SK-N-MC (cell line): ENCODE measurements at places on chromosomes 4 and X.

DNA sequence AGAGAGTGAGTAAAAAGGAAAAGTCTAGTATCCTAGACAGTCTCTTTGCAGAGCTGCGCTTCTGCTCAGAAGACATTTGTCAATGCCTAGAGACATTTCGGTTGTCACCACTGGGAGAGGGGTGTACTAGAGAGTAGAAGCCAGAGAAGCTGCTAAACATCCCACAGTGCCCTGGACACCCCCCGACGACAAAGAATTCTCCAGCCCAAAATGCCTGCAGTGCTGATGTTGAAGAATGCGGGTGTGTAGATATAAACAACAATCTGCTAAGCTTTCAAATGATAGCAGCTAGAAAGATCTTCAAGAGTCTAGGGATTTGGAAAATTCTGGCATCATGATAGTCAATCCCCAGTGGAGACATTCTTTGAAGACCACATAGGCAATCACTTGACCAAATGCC is 90.1 kb downstream of the PALLD start:
- DNase-seq: no peak

GRCh38 chr4:169397762-169398161 is 127.0 kb upstream of the SH3RF1 start:
- peak; percentile 90 for DNase-seq

GRCh38 chrX:110851780-110852179 is 56.2 kb upstream of the CHRDL1 start:
- DNase-seq: no peak

GRCh38 chrX:154398668-154399526 is 720 bp downstream of the RPL10 start:
- DNase-seq: peak; percentile 48

DNA sequence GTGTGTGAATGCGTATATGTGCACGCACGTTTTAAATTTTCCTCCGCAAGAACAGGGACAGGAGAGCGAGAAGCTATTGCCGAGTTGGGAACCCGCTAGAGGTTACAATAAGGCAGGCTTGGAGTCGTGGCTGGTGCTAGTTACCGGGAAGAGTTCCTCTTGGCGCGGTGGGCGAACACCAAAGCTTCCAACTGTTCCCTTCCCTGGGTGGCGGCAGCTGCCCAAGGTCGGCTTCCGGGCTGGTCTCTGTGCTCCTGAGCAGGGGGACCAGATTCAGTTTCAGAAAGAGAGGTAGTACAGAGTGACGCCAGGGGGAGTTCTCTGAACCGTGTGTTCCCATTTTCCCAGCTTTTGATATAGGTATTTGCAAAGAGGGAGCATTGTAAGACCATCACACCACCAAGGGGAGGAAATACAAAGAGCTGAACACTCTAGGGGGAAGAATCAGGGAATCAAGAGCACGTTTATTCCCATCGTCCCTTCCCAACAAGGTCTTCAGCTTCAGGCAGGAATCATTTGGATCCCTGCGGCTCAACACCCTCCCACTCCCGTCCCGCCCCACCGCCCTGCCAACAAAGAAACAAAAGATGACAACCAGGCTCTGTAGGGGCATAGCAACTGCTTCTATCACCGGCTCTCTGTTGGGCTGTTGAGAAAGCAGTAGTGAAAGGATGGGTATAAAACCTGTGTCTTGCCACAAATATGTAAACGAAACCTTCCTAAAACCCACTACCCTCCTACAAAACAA is 113.6 kb upstream of the TEX13C start:
- DNase-seq: no peak

- DNase-seq: no peak
Observed at GRCh38 chr4:76753814-76754213, 144.1 kb downstream of the SOWAHB start.

DNA sequence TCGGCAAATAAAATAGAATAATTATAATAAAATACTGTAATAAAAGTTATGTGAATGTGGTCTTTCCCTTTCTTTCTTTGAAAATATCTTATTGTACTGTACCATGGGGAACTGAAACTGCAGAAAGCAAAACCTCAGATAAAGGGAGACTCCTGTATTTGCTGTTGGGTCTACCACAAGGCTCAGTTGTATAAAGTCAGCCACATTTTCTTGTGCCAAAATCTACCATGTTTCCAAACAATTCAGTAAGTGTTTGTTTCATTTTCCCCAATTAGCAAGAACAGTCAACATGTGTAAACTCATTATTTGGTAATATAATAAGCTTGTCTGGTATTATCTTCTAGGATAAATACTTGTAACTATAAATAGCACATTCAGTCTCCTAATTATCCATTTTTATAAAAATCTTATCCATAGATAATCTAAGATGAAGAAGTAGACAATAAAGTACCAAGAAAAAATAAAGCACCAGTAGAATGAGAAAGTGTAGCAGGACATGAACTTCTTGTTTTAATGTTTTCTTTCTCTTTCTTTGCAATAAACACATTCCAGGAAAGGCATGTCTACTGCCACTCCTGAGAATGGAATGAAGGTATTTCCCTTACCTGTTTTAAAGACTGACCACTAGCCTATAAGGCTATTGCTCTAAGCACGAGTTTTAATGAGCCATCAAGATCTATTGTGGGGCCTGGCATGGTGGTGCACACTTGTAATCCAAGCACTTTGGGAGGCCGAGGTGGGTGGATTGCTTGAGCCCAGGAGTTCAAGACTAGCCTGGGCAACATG is 15.0 kb upstream of the OTUD4 start:
- DNase-seq: no peak

DNA sequence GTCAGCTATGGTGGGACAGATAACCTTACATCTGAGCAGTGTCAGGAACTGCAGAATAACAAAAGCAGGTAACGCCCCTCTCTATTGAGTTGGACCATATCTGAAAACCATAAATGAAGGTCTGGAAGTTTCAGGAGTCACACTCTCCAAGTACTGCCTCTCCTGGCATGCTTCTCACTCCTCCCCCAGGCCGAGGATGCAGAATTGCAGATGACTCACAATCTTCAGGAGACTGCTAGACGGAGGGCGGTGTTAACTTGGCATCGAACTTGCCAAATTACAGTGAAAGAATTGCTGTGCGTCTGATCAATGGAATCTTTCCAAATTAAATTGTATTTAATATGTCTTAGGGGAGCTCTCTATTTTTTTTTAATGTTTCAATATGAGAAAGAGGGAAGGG is 67.1 kb upstream of the TRIM2 start:
- no peak for DNase-seq

GRCh38 chrX:32041181-32041580 is 969.3 kb upstream of the FTHL17 start:
- no peak for DNase-seq

- no peak for DNase-seq
Observed at GRCh38 chrX:118657413-118657812, 70.0 kb upstream of the IL13RA1 start.

GRCh38 chr4:633976-634598 is 8.7 kb downstream of the PDE6B start:
- DNase-seq: no peak

DNA sequence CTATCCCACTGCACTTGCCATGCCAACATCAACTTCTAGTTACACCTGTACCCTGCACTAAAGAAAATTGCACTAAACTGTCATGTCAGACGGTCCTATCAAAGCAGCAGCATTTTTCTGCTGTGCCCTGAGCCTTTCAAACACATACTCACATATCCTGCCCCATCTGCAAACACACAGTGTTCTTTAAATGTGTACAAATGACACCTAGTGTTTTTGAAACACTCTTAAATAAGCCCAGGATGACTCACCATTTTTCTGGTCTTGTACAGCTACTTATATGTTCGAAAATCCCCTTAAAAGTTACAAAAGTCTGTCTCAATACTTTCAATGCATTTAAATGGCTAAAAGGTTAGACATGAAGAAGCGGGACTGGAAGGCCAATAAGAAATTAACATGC is 346.7 kb upstream of the PPARGC1A start:
- DNase-seq: no peak

GRCh38 chrX:55127692-55128091 is 38.9 kb downstream of the PAGE2 start:
- DNase-seq: no peak

- DNase-seq: no peak
Observed at GRCh38 chr4:145623831-145624230, 4.6 kb downstream of the MMAA start.

DNA sequence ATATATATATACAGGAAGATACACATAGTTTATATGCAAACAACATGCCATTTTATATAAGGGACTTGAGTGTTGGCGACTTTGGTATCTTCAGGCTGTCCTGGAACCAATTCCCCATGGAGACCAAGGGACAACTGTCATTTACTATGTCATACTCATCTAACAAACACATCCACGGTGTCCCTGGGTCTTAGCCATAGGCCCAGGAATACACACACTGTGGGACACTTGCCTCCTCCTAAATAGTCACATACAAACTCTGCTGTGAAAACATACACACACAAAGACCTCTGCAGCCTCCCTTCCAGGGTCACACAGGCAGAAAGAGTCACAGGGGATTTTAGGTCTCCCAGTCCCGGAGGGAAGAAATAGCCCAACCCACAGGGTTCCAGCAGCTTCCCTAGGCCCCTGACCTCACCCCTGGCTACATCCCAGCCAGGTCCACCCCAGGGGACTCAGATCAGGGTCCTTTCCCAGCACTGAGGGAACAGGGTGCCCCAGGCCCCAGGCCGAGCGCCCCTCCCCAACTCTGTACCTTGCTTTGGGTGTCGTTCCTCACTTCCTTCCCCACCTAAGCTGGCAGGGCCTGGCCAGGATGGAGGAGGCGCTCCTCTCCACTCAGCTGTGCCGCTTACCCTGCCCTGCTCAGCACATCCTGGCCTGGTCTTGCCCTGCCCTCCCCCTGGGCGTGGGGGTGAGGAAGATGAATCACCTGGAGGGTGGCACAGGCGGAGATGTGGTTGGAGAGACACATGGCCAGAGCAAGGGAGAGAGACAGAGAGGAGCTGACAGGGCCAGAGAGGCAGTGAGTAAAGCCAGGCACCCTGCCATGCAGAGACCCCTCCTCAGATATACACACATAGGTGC is 21.8 kb downstream of the FGD1 start:
- no peak for DNase-seq

DNA sequence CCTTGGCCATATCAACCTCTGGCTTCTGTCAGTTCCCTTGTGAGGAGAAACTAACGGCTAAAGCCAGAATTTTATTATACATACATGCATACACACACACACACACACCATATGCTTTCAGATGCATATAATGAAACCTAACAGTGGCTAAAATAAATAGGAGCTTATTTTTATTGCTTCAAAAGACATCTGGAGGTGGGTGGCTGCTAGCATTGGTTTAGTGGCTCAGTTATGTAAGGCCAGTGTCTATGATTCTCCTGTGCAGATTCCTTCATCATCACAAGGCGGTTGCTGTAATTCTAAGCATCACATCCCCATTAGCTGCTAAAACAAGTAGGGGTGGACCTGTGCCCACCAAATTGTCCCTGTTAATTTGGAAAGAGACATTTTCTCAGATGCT is 110.8 kb downstream of the MAPK10 start:
- no peak for DNase-seq

- no peak for DNase-seq
Observed at GRCh38 chr4:105461621-105462382, 12.1 kb downstream of the PPA2 start.

DNA sequence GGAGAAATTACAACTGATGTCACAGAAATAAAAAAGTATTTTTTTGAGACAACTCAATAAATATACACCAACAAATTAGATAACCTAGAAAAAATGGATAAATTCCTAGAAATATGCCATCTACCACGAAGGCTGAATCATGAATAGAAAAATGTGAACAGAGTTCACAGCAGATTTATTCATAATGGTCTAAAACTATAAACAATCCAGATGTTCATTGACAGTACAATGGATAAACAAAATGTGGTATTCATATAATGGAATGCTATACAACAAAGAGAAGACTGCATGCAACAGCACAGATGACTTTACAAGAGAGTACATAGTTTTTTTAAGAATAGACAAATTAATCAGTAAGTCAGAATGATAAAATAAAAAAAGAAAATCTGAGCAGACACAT is 55.2 kb downstream of the CLOCK start:
- DNase-seq: no peak

DNA sequence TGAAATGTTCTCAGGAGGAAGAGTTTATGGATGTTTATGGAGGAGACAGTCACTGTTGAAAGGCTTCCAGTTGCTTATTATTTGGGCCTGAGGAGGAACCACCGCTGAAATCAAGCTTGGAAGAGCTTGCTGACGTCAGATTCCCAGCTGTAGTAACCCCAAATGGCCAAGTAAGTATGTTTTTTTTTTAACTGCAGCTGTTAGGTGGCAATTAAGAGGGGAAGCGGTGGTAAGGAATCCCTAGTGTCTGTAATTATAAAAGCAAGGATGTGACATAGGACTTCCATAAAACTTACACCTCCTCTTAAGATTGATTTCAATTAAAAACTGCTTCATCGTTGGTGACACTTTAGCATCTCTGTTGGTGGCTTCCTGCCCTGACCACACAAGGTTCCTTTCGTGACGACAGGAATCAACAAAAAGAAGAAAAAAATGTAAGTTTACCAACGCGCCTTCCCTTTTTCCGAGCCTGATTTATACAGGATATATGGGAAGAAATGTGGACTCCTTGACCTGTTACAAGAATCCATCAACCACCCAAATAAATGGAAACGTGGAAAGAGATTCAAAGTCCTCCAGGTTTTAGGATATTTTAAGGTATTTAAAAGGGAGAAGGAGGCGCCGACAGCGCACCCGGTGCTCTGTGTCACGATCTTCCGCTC is 884 bp downstream of the RELL1 start:
- DNase-seq: no peak

DNA sequence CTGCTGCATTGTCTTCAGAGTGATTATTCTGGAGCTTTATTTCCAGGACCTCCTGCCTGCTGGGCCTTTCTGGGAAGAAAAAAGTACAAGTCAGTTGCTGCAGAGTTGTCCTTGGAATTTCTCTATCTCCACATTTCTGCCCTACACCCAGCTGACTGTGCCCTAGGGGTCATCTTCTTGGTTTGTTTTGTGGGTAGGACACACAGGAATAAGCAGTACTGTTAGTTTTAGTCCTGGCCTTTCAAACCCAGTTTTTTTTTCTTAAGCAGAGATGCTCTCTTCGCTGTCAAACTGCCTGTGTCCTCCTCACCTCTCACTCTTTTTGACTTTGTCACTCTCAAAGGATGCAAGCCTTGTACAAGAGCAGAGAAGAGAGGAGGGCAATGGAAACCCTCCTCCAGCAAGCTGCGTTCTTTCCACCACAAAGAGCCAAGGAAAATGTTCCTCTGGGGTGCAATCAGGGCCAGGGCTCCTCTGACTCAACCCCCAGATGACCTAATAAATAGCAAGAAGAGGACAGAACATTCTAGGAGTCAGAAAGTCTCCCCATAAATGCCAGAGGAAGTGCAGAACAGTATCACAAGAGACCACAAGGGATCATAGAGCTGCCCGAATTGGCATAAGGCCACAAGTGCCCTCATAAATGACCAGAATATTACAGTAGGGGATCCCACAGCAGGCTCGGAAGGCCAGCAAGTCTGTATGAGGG is 186.2 kb downstream of the RCHY1 start:
- no peak for DNase-seq

DNA sequence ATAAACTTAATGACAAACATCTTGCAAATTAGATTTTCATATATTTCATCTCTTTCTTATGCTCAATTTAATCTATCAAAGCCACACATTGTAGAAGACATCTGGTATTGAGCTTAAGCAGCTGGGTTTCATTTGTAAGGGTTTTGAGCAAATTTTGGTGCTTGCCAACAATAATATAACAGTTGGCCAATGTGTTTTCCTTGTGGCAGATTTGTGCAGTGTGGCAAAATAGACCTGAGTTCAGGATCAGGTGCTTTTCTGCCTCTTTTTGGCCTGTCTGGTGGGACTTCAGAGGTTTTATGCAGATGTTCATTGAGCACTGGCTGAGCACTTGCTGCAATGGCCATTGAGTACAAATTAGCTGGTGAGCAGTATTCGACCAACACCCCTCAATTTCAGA is 301.9 kb downstream of the BMPR1B start:
- DNase-seq: no peak
